ENCODE measurements at places on chromosomes 16 and 17.

DNA sequence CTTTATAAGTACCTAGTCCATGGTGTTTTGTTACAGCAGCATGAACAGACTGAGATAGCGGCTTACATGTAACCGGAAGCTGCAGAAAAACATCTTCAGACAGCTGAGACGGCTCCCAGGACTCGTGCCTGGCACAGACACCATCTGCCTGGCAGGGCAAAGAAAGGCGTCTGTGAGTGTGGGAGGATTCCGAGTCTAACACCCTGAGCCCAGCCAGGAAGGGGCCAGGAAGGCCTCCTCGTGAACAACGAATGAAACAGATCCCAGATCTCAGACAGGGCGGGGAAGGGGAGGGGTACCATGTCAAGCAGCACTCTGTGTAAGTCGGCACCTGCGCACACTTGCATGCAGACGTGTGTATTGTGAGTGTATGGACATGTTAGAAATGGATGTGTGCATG, 4.4 kb upstream of the CSNK1D start:
- DNase-seq, result no peak

GRCh38 chr16:70689035-70689969, 3.4 kb upstream of the MTSS2 start:
- no peak for DNase-seq

DNA sequence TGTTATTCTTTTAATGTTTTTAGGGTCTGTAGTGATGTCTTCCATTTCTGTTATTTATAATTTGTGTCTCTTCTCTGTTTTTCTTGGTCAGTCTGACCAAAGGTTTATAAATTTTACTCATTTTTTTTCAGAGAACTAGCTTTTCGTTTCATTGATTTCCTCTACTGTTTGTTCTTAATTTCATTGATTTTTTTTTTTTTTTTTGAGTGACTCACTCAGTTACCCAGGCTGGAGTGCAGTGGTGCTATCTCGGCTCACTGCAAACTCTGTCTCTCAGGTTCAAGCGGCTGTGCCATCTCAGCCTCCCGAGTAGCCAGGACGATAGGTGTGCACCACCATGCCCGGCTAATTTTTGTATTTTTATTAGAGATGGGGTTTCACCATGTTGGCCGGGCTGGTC, 12.6 kb upstream of the UBTF start:
- DNase-seq, result no peak

DNA sequence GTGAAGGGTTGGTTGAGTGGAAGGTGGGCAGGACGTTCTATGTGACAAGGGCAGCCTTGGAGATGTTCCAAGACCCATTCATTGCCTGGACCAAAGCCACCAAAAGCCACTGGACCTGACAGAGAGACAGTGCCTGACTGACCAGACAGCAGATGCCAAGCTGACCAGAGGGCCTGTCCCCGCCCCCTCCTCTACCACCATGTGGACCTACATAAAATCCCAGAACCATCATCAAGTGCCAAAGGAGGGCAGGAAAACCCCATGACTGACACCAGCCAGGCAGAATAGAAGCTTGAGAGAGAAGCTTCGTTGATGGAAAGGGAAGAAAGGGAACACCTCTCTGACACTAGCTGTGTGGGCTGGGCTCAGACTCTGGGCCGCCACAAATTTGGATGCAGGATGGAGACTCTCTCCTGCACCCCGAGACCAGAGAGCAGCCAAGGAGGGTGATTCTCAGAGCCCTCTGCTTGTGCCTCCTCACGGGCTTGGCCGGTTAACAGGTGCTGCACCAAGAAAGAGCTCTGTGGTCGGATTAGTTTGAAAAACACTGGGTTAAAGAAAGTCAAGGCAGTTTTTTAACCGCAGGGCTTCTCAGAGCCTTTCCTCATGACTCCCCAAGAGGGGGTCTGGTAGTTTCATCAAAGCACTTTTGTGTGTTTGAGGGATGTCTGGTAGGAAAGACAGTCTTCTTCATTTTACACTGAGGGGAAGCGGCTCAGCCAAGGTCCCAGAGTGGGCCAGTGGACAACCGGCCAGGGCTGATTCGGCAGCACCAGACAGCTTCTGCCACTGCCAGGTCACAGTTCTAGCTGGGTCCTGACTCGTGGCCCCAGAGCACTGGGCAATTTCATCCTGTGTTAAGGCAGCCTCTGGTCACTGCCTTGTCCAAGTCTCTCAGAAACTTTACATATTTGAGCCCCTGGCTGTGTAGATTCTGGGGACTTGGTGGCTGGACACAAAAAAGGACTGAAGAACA, 1.7 kb downstream of the TNFRSF13B start:
- no peak for DNase-seq

- DNase-seq, result no peak
These were observed 21.5 kb downstream of the MBTD1 start for GRCh38 chr17:51238255-51238887.

- DNase-seq, result no peak
These were observed 266.4 kb upstream of the RPL38 start for GRCh38 chr17:73936908-73937627.

GRCh38 chr16:88619859-88620815, 18.2 kb upstream of the IL17C start:
- no peak for DNase-seq
